KG1 (cell line): ENCODE measurements at places on chromosomes 5 and 9.

GRCh38 chr5:121315786-121316185 lies 535.9 kb upstream of the FTMT start:
- no peak for DNase-seq

GRCh38 chr9:133120501-133121197 lies 391 bp downstream of the RALGDS start:
- no peak for DNase-seq

DNA sequence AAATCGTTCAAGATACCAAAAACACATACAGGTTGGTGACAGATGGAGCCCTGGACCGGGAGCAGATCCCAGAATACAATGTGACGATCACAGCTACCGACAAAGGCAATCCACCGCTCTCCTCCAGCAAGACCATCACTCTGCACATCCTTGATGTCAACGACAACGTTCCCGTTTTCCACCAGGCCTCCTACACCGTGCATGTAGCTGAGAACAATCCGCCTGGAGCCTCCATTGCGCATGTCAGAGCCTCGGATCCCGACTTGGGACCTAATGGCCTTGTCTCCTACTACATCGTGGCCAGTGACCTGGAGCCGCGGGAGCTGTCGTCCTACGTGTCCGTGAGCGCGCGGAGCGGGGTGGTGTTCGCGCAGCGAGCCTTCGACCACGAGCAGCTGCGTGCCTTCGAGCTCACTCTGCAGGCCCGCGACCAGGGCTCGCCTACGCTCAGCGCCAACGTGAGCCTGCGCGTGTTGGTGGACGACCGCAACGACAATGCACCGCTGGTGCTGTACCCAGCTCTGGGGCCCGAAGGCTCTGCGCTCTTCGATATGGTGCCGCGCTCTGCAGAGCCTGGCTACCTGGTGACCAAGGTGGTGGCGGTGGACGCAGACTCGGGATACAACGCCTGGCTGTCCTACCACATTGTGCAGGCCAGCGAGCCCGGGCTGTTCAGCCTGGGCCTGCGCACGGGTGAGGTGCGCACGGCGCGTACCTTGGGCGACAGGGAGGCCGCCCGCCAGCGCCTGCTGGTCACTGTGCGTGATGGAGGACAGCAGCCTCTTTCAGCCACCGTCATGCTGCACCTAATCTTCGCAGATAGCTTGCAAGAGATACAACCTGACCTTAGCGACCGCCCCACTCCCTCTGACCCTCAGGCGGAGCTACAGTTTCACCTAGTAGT lies 1.8 kb downstream of the PCDHGB3 start:
- DNase-seq = no peak

DNA sequence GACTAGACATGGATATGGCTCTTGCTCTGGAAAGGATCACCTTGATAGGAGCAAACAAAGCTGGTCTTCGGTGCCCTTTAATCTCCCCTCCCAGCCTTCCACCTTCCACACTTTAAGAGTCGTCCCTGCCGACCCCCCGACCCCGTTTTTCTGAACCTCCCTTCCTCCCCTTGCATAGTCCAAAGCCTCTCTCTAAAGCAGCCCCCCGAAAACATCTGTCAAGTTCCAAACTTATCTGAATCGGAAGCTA lies 423 bp upstream of the NUP214 start:
- DNase-seq = no peak

- DNase-seq = no peak
These were observed 358.6 kb downstream of the MSX2 start for GRCh38 chr5:175082866-175083590.

DNA sequence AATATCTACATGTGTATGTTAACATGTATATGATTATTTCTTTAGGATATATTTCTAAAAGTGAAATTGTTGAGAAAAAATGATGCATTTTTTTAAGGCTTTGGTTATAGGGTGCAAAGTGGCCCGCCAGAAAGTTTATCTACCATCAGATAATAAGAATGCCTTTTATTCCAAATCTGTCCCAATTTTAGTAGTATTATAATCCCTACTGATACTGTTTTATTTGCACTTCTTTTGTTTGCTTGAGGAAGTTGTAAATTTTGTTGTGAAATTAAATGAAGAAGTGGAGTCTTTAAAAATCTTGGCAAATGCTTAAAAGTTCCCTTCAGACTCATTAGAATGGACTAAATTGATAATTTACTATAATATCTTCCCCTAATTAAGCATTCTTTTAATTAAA lies 73.0 kb downstream of the NIPBL start:
- no peak for DNase-seq

GRCh38 chr5:113050721-113051382 lies 74.3 kb downstream of the DCP2 start:
- no peak for DNase-seq

GRCh38 chr9:68577774-68578591 lies 37.3 kb upstream of the TMEM252 start:
- no peak for DNase-seq

DNA sequence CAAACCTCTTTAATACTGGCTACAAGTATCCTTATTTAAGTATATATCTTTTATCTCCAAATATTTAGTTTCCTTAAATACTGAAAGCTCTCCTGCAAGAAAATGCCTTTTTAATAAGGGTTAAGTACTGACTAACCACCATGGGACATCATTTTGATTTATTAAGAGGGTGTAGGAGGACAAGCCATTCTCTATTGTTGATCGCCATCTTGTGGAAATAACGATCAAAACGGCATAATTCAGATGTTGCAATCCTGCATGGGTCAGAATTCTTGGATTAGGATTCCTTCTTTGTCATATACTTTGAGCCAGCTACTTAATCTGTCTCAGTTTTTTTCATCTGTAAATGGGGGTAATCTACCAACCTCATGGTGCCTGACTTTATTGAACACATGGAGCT lies 28.7 kb upstream of the C5orf46 start:
- no peak for DNase-seq

DNA sequence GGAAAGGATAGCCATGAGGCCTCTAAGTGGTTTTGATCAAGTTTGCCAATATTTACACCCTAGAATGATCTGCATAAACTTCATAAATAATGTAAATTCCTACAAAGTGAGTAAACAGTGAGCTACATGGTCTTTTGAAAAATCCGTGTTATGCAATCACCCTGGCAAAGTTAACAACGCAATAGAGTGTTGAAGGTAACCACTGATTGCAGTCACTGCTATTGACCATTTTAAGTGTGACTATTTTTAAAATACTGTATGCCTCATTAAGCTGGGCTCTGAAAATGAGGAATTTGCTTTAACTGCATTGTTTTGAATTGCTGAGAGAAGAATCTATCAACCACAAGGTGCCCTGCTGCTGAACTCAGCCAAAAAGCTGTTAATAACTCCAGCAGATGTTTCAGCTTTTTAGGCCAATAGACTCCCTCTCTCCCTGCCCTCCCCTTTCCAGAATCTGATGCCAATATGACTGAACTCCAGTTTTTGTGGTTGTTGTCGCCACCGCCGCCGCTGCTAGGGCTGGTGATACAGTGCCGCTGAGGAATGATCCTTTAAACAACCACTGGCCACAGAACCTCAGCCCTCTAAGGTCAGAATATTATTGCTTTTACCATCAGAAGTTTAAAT lies 35.3 kb upstream of the SMARCA2 start:
- DNase-seq = no peak

DNA sequence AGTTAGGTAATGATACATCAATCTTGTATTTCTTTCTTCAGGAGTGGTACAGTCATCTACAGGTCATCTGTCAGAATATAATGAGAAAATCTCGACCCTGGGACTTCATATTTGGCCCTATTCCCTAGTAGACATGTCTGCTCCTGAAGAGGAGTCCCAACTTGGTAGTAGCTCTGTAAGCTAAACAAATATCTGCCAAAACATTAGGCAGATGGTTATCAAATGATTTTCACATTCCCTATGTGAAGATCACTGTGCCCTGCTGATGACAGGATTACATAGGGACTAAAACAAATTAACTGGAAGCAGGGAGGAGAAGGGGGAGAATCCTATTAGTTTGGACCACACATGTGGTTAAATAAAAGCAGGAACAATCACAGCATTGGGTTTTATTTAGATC lies 138.6 kb upstream of the NFIB start:
- no peak for DNase-seq

GRCh38 chr5:140642718-140643117 lies 3.5 kb downstream of the TMCO6 start:
- no peak for DNase-seq

GRCh38 chr5:176743136-176743861 lies 67.1 kb upstream of the UNC5A start:
- DNase-seq = no peak

- no peak for DNase-seq
These were observed 26.9 kb downstream of the SLC46A2 start for GRCh38 chr9:112863746-112864145.

DNA sequence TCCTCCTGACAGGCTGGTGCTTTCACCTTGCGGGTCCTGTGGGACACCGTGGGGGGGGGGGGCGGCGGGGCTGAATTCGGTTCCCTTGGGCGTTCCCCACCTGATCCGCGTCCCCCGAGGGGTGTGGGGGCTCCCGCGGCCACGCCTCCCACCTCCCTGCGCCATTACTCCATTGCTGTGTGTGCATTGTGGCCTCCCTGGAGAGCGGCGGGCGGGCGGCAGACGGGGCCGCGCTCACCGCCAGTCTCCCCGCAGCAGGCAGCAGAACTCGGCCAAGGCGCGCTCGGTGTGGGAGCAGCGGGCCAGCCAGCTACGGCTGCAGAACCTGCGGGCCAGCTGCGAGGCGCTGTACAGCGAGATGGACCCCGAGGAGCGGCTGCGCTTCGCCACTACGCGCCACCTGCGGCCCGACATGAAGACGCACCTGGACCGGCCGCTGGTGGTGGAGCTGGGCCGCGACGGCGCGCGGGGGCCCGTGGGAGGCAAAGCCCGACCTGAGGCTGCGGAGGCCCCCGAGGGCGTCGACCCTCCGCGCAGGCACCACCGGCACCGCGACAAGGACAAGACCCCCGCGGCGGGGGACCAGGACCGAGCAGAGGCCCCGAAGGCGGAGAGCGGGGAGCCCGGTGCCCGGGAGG lies 145.3 kb downstream of the CACNA1B start:
- no peak for DNase-seq

DNA sequence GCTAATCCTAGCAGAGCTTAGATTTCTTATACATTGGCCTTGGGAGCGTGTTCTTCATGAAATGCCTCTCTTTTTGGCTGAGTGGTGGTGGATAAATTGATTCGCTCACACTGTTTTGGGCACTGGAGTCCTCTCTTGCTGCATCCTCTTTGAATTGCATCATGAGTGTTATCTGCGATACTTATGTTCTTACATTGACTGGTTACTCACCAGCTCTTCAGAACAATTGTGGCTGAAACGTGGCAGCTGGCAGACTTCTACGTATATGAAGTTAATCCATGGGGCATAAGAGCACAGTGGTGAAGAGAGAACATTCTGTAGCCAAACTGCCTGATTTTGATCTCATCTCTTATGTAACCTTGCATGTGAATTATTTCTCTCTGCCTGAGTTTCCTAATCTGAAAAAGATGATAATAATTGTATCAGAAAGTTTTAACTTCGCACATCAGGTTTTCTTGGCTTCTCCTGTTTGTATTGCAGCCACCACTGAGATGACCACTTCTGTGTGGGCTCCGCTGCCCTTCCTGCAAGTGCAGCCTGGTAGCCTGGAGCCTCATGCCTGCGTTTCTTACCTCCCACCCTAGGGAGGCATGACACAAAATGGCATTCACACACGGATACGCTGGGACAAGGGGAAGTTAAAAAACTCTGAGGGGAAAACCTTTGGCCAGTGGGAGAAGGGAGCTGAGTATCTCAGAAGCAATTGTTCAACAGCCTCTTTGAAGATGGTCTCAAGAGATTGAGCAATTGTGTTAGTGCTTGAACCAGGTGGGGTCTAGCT lies 295.2 kb downstream of the ARHGAP26 start:
- DNase-seq = no peak

GRCh38 chr9:125701351-125701750 lies 5.7 kb downstream of the MAPKAP1 start:
- no peak for DNase-seq

DNA sequence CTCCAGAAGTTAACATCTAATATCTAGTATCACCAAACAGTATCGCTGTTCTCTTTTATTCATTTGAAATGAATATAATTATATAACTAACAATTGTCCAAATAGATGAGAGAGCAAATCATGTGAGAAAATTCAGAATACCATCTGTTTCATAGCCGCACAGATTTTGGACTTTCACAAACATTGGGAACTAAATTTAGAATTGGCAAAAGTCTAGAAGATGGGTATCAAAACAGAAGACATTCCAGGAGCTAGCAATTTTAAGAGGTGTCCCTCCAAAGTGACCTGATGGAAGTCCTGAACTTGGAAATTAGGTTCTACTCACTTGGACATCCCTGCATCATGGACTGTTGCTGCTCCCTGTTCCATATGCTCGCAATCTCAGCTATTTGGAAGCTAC lies 57.0 kb upstream of the FSD1L start:
- DNase-seq = no peak

- DNase-seq = no peak
These were observed 59.9 kb upstream of the ARRDC3 start for GRCh38 chr5:91443023-91443422.

GRCh38 chr5:140261403-140262171 lies 41.3 kb downstream of the PFDN1 start:
- no peak for DNase-seq

DNA sequence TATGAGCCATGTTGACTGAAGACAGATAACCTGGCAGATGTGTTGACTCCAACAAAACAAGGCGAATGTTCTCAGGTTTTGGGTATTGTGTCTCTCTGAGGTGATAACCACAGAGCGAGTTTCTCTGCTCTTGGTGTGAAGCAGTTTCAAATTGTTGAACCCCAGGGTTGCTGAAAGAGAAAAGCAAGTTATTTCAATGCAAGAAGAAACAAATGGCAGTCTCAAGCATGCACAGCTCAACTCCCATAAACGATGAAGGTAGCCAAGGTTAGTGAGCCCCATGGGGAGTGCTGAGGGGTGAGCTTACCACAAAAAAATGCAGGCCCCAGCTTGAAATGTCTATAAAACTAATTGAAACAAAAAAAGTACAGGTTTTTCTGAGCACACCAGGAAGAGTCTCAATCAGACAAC lies 220.8 kb upstream of the DAPK1 start:
- DNase-seq = no peak

GRCh38 chr5:6543830-6544560 lies 88.8 kb downstream of the NSUN2 start:
- no peak for DNase-seq
